ENCODE measurements at places on chromosomes 3 and 15.

DNA sequence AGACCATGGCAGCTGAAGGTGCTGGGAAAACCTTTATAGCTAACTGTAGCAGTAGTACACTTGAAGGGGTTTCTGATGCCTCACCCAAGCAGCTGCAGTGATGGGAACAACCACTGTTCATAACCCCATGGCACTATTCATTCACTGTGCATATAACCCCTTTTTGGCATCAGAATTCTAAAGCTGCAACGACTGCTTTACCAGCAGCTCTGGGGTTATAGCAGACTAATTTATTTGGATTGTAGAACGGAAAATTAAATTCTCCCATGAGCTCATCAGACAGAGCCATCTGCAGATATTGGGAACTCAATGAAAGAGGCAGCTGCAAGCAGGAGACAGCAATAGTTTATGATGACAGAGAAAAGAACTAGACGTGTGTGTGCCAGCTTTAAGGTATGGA lies 28.6 kb downstream of the TFDP2 start:
- DNase-seq, result peak; percentile 40

DNA sequence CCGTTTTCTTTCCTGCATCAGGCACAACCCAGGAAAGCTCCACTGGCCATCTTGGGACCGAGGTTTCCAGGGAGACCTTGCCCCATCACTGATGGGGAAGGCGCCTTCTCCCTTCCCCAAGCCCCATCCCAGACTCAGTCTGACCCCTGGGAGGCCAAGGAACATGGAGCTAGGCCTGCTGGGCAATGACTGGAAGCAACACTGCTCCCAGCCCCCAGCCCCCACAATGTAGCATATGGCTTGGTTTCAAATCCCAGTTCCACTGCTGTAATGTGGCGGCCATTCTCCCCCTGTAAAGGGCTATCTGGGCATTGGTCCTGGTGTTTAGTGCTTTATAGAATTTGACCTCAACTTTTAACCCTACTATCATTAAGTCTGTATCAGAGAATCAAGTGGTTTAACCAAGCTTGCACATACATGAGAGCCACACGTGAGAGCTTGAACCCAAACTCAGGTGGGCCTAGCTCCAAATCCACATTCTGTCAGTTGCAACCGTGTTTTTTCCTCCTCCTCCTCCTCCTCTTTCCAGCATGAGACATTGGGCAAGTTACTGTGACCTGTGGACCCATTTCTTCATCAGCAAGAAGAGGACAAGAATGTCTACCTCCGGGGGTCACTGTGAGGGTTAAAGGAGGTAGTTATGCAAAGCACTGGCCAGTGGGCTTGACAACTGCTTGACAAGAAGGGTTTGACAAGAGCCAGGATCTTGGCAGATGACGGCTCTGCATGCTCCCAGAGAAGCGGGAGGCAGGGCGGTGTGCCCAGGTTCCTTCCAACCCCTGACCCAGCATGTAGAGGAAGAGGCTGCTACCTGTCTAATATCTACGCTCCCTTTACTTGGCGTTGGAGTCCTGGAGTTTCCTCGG lies 37.4 kb downstream of the KLHL25 start:
- no peak for DNase-seq

GRCh38 chr15:78399091-78399490 lies 38.9 kb upstream of the IREB2 start:
- DNase-seq, result no peak

DNA sequence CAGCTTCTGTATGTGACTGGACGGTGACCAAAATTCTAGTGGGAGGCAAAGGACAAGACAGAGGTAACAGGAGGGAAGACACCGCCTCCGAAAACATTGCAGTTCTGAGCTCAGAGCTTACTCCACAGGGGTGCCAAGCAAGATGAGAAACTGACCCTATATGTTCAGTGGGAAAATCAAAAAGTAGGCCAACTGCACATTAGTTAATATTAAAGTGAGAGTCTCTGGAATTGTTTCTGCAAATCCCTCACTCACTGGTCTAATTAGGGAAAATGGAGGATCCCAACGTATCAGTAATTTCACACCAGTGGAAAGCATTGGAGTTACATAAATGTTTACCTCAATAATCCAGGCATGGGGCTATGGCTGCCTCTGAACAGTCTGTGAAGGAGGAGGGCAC lies 313.3 kb upstream of the KCNH8 start:
- DNase-seq, result no peak

GRCh38 chr3:78792212-78792611 lies 975.6 kb downstream of the ROBO1 start:
- DNase-seq, result no peak

DNA sequence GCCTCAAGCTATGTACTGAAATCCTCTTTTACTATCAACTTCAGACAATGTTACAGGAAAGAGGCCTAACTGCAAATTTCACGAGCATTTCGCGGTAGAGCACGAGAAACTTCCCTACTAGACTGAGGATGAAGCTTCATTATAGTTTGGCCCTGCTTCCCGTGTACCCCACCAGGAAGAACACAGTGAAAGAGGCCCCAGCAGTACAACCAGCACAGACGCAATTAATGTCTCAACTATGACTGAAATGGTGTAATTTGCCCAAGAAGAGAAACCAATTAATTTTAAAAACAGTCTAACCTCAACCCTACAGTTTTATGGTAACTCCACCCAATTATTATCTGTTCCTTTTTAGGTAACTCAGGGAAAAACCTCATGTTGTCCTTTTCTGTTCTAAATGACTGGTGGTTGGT lies 12.1 kb downstream of the CHSY1 start:
- no peak for DNase-seq
